ENCODE measurements at places on chromosomes 3 and 15.

- DNase-seq = peak; percentile 88
Measured at GRCh38 chr3:100334488-100335351, at the start of gene NIT2. Gene NIT2 (plus strand): TSS chr3:100334757. CDS start chr3:100334792, 35 bp downstream.

DNA sequence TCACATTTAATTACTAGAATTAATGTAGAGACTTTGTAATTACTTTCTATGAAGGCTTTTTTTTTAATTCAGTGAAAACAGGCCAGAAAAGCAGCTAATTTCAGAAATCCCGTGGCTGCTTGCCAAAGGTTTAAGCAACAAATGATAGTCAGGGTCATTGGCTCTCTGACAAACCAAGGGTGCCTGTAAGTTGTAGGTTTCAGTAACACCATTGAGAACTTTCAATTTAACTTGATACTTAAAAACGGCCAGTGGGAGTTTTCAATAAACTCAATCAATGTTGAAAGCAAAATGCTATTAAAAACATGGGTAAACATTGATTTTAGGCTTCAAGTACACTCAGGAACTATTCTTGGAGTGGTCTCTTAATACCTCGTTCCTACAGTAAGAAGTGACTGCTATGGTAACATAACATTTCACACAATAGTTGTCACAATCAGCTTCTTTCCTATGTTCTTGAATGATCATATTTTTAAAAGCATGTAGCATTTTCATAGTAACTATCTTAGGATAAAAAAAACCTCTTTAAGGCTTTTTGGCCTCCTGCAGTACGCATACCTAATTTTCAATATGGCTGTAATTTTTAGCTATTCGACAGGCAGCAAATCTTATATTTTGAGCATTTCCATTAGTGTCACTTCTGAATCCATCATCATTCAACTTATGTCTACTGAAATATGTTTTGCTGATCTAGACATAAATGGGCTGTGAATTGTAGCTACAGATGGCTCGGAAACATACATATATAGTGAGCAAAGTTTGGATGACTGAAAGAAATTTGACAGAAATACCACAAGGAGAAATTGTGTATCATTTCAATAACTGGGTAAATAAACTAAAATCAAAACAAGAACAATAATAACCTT is 592.1 kb upstream of the GBE1 start:
- DNase-seq = no peak

GRCh38 chr3:27861046-27862036 is 139.2 kb upstream of the EOMES start:
- DNase-seq = no peak

- DNase-seq = no peak
Measured at GRCh38 chr3:82224661-82225060, 463.2 kb upstream of the GBE1 start.

DNA sequence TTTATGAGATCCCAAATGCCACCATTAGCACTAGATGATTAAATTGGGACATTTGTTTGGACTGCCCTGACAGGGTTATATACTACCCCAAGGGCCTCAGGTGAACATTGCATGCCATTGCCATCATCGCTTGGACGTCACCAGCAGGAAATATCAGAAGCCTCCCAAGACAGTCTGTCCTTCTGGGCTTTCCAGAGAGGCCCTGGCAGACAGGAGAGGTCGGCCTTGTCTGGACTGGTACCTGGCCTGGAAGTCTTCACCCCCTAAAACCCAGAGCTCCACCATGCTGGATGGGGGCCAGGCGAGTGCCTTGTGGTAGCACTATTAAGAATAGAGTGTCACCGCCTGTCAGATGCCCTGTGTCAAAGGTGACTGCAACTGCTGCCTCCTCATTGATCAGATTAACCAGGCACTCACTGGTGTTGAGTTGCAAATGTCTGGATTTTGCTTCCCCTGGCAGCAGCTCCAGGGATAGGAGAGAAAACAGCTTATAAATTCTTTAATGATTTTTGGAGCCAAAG is 324.1 kb upstream of the RASGRP1 start:
- DNase-seq = no peak

DNA sequence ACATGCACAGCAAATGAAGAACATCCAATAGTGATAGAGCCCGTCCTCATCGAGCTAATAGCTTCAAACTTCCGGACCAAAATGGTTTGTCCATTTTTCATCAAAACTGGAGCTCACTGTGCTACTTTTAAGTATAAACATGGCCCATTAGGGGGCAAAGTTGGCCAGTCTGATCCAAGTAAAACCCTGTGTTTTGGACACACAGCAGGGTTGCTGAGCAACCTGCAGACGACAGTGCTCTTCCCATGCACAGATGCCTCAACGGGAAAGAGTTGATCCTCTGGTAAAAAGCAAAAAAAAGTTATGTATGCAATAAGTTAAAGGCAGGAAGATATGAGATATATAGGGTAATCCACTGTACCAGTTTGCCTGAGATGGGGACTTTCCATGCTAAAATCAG is 244.0 kb upstream of the THBS1 start:
- no peak for DNase-seq

- peak; percentile 91 for DNase-seq
Measured at GRCh38 chr3:73255609-73256029, 194.2 kb downstream of the EBLN2 start.

GRCh38 chr3:4818164-4818563 is 161.1 kb upstream of the BHLHE40 start:
- DNase-seq = no peak

GRCh38 chr3:115415246-115415996 is 207.9 kb upstream of the GAP43 start:
- no peak for DNase-seq

DNA sequence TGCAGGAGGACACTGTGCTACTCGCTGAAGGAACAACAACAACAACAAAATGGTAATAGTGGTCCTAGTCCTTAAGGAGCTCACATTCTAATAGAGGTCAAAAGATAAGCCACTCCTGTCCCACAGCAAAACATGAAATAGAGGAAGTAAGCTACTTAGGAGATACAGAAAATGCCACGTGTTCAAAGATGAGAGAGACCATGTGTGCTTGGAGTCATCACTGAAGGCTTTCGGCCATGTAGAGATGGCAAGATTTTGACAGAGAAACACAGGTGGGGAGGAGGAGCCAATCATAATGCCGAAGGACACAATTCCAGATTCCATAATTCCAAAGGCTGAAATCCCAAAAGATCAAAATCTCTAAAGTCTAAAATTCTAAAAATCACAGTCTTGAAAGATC is 24.8 kb upstream of the RIOX2 start:
- peak; percentile 65 for DNase-seq

- no peak for DNase-seq
Measured at GRCh38 chr3:24704496-24704895, 209.8 kb upstream of the THRB start.

DNA sequence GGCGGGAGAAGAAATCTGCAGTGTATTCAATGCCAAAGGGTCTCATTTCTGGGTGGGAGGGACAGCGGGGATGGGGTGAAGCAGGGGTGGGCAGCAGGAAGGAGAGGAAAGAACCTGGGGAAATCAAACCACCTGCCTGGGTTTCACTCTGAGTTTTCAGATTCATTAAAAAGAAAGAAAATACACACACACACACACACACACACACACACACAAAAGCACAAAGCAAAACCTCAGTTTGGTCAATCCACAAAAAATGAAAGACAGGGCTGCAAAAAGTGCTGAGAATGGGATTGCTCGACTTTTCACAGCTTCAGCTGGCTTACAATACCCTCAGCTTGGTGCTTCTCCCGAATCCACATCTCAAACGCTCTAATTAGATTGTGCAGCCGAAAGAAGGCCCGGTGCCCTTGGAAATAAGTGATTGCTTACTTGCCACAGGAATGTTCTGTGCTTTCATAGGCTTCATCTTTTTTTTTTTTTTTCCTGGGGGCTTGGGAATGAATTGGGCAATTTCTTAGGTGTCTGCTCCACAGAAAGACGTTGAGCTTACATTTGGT is 370.5 kb downstream of the RORA start:
- no peak for DNase-seq

DNA sequence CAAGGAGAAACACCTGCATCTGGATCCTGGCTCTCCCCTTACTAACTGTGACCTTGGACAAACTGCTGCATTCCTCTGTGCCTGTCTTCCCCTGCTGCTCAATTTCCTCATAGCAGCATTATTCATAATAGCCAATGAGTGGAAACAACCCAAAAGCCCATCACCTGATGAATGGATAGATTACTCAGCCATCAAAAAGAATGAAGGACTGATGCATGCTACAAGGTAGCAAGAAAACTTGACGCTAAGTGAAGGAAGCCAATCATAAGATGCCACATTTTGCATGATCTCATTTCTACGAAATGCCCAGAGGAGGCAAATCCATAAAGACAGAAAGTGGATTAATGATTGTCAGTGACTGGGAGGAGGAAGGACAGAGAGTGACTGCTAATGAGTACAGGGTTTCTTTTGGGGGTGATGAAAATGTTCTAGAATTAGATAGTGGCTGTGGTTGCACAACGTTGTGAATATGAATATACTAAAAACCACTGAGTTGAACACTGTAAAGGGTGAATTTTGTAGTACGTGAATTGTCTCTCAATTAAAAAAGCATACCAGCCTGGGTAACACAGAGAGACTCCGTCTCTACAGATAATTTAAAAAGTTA is 11.2 kb downstream of the IGDCC4 start:
- DNase-seq = no peak

- DNase-seq = peak; percentile 49
Measured at GRCh38 chr3:194133661-194134230, 2.2 kb upstream of the HES1 start.

- DNase-seq = peak; percentile 99
Measured at GRCh38 chr15:66630801-66631351, 65.1 kb upstream of the LCTL start.

DNA sequence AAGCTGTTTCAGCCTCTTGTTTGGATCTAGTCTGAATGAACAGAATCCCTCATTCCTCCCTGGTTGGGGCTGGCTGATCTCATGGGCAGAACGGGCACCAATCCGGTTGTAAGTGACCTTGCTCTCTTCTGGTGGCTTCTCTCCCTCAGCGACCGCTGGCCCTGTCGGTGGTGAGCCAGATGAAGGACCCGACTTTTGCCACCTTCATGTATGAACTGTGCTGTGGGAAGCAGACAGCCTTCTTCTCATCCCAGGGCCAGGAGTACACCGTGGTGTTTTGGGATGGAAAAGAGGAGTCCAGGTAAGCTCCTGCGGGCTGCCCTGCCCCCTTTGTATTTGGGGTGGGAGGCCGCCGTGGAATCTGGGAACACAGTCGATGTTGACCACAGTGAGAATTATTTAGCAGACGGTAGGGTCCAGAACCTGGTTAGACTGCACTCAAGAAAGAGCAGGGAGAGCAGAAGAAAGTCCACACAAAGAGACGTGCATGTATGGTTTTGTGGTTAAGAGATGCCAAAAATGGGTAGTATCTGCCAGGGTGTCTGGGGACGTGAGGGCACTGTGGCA is 138.8 kb downstream of the LRRK1 start:
- DNase-seq = no peak

DNA sequence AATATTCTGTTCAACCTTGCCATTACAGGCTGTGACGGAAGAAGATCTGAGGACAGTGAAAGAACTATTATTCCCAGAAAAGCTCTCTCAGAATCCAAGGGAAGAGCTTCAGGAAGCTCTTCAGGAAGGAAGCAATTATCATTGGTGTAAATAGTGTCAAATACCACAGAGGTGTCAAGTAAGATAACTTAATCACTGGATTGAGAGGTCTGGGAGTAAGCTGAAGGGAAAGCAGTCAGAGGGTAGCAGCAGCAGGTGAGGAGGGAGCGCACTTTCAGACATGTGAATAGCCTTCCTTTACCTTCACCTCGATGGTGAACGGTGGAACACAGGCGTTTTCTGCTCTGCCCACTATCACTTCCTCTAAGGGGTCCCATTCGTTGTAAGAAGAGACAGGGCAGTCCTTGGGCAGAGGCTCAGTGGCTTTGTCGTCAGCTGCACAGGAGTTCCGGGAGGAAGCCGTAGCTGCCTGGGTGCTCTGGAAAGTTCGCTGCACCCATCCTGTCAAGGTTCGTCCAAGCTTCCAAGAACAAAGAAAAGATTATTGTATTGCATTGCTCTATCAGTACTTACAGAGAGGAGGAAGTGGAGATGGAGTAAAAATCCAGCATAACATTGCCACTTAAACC is 1.9 kb downstream of the GATM start:
- DNase-seq = no peak

- DNase-seq = peak; percentile 46
Measured at GRCh38 chr3:43162230-43163084, 56.6 kb upstream of the POMGNT2 start.

DNA sequence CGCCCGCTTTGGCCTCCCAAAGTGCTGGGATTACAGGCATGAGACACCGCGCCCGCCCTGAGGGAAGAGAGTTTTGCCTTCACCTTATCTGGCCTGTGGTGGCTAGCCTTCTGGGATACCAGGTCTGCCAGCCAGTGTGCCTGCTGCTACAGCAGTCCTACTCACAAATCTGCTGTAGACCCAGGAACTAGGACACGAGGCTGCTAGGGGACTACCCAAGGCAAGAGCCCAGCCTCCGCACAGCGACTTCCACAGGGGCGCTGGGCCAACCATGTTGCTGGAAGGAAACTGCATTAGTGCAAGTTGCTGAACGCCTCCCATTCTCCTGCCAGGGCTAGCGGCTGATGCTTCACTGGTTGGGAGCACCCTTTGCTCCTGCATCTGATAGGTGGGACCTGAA is 53.7 kb downstream of the DHX30 start:
- DNase-seq = no peak
